ENCODE measurements at places on chromosomes 4 and X.

DNA sequence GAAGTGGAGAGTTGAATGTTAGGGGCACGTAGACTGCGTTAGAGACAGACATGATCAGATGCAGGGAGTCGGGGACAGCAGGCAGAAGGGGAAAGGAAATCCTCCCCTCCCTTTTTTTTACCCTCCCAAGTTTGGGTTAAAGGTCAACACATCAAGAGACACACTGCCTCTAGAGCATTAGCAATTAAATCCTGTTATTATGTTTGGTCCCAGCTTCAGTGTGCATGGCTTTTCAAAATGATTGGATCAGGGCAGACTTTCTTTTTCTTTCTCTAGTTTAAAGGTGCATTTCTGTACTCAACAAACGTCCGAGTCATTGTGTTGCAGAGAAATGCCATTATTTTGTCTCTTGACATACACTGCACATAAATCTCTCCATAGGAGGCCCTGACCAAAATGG lies 63.9 kb downstream of the USP26 start:
- DNase-seq = no peak

GRCh38 chr4:146943691-146944375 lies 1.8 kb downstream of the TTC29 start:
- DNase-seq = peak; percentile 79

- peak; percentile 52 for DNase-seq
Measured at GRCh38 chrX:115940888-115941332, 229.6 kb upstream of the AGTR2 start.

DNA sequence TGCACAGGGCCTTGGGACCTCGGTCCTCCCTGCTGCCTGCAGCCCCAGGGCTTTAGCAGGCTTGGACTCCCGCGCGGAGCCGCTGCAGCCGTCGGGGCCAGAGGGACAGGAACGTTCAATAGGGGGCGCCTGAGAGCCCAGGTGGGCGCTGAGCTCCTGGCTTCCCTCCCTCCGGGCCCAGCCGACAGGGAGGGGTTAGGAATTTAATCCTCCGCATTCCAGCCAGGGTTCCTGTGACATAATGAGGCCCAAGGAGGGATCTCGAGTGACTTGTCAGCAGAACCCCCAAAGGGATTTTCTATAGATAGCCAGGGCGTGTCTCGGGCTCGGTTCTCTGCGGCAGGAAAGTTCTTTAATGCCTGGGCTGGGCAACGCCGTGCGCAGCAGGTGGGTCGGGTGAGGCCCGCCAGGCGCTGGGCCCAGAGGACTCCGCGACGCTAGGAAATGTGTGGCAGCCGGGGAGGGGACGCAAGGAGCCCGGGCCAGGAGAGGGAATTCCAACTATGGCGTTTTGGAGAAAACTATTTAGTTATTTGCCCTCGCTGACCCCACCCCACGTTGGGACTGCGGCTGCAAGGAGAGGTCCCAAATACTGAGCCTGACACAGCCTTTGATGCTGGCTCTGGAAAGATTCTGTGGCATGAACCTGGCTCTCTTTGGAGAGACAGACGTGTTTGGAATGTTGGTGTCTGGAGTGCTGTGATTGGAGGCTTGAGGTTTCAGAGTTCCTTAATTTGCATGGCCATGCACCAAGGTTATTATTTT lies 285.2 kb upstream of the GATB start:
- DNase-seq = no peak

DNA sequence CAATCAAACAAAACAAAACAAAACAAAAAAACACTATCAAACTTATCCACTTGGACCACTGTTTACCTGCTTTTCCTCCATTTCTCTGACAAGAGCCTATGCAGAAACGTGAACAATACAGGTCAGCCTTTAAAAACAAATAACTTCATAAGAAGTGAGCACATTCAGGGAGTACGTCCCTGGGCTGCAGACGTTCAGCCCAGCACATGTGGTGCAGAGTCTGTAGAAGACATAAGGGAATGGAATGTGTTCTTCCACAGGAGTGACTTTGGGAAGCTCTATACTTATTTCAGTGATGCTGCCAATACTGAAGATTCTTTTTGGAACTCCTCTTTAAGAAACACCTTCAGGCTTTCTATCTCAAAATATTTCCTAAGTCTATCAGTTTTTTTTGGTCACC lies 120.6 kb downstream of the SPRY1 start:
- DNase-seq = no peak

- no peak for DNase-seq
Measured at GRCh38 chr4:38170338-38171169, 210.4 kb downstream of the PTTG2 start.

DNA sequence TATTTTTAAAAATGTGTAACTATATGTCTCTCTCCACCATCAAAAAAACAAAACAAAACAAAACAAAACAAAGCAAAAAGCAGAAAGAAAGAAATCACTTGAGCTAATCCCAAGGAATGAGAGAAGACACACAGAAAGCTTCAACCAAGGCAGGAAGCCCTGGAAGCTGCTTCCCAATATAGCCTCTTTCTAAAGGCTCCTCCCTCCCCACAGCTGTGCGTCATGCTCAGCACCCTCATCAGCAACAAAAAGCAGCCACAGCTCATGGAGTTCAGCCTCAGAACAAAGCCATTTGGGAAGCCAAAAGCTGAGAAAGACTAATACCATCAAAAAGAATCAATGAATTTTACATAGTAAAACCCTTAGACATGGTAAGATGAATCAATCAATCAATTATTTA lies 501.6 kb upstream of the SMIM31 start:
- peak; percentile 29 for DNase-seq

DNA sequence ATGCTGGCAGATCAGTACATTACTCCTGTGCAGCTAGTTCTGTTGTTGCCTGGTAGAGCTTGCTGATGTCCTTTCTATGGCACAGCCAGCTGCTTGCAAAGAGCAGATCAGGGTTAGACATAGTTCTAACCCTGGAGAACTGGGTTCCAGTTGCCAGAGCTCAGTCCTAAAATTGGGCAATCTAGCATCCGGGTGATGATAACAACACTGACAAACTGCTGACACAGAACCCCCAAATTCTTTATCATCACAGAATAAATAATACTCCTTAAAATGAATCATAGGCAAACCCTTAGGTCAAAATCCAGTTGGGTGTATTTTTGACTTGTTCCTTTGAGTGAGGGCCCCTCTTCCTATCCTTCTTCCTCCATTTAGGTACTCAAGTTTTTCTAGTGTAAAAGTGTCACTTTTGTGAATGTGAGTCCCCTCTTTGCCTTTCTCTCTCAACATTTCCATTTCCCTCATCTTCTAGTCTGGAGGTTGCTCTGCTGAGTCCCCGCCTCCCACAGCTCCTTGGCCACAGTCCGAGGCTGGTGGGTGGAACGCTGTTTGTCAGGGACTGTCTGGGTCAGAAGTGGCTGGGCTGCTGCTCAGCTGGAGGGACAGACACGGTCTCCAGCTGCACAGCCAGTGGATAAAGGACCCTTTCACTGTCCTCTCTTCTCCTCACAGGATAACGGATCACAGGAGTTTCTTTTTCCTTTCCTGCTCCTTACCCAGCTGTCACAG lies 93.6 kb upstream of the RASGEF1B start:
- DNase-seq = peak; percentile 35

DNA sequence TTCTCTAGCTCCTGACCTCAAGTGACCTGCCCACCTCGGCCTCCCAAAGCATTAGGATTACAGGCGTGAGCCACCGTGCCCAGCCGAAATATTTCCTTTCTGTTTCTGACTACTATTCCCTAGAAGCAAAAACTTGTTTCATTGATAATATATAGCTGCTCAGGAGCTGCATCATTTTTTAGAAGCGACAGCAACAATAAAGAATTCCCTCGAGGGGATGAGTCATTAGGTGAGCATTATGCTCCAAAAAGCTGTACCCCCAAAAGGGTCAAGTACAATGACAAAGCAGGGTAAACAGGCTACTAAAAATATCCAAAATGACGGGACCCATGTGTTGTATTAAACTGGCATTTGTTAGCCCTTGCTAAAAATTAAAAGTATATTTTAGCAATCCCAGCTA lies 67.0 kb downstream of the RBM47 start:
- DNase-seq = no peak

DNA sequence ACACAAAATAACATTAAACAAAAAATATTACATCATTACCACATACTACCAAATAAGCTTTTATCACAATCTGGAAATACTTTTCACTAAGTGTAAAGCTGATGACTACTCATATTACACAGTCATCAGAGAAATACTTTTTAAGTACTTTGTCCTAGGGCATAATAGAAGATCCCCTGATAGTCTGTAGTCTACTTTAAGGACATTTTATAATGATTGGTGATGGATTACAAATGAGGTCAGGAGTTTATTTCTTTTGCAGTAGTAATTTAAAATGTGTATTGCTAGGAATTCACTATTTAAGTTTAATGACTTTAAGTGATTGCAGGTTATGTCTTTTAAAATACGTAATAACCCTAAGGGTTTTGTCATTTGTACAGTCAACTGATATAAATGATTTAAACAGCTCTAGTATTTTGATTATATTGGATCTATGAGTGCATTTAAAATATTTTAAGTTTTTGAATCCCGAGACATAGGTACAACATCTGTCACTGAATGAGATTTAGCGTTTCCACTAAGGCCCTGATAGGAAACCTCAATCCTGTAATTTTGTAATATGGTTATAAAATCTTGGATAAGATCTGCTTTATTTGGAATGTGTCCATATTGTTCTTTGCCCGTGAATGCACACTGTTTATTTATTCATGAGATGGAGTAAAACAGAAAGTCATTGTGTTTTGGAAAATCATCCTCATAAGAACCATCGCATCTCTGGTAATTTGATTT lies 189.5 kb downstream of the ARAP2 start:
- no peak for DNase-seq

DNA sequence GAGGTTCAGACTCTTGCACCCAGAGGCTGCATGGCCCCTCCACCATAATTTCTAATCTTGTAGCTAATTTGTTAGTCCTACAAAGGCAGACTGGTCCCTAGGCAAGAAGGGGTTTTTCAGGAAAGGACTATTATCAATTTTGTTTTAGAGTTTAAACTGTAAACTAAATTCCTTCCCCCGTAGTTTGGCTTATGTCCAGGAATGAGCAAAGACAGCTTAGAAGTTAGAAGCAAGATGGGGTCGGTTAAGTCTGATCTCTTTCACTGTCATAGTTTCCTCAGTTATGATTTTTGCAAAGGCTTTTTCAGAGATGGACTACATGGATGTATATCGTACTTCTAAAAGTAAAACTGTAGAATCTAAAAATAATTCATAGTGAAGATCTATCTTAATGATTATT lies 258.1 kb upstream of the IL1RAPL1 start:
- no peak for DNase-seq

DNA sequence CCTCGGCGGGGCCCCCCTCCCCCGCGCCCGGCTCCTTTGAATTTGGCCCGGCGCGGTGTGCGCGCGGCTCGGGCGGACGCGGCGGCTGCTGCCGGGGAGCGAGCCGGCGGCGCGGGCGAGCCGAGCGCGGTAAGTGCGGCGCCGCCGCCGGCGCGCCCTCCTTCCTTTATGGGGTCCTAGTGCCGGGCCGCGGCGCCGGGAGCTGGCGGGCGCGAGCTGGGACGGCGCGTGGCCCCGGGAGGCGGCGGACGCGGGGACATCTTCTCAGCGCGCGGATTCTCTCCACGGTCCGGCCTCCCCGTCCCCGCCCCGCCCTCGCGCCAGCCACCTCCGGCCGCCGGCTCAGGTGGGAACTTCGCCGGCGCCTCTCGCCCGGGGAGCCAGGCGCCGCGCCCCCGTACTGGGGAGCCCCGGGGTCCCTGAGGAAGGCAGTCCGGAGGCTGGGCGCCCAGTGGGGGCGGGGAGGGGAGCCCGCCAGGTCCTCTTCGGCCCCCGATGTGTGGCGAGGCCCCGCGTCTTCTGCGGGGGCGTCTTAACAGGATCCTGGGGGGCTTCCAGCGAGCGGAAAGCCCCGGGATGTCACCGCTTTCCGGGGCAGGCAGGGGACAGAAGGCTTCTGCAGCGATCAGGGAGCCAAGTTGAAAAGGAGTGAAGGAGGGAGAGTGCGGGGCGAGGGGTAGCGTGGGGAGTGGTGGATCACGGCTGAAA lies 98.4 kb upstream of the TENM3 start:
- DNase-seq = no peak

GRCh38 chrX:68365341-68365740 lies 68.0 kb downstream of the OPHN1 start:
- no peak for DNase-seq

DNA sequence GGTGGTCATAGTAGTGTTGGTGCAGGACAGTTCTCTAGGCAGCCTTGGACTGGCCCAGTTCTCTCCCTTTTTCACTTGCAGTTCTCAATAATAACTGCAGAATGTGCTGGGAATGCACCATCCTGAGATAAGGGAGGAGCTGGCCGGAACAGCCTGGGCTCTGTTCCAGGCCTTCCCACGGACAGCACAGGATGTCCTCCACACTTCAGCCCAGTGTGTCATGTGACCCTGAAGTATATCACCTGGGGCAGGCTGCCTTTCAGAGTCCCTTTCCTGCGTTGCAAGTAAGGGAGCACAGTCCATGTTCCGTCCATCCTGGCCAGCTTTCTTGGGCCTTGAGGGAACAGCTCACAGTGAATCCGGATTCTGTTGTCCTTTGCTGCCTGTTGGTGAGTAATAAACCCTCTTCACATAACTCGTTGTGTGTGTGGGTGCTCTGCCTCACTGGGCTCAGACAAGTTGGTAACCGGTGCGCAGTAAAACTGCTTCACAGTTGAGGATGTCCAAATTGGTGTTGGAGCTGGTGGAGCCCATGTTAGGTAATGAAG lies 32.3 kb upstream of the BBS12 start:
- DNase-seq = peak; percentile 70

DNA sequence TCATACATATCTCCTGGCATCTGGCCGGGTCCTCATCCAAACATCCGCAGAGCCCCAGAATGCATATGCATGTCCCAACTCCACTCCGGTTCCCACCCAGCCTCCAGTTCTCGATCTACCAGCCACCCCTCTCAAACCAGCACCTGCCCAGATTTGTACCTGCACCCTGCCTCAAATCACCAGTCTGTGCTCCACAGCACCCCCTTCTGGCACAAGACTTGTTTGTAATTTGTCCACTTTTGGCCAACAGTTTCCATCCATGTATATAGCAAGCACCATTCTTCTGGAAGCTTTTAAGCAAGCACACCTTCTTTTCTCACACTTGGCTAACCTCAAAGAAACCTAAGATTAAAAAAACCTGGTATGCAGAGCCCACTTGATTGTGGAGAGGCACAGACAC lies 644.1 kb downstream of the MID1IP1 start:
- DNase-seq = no peak

GRCh38 chrX:30538271-30538670 lies 39.3 kb downstream of the TASL start:
- DNase-seq = no peak

Measured in brain microvascular endothelial cell (primary cell).